ENCODE measurements at places on chromosomes 11 and 22.

DNA sequence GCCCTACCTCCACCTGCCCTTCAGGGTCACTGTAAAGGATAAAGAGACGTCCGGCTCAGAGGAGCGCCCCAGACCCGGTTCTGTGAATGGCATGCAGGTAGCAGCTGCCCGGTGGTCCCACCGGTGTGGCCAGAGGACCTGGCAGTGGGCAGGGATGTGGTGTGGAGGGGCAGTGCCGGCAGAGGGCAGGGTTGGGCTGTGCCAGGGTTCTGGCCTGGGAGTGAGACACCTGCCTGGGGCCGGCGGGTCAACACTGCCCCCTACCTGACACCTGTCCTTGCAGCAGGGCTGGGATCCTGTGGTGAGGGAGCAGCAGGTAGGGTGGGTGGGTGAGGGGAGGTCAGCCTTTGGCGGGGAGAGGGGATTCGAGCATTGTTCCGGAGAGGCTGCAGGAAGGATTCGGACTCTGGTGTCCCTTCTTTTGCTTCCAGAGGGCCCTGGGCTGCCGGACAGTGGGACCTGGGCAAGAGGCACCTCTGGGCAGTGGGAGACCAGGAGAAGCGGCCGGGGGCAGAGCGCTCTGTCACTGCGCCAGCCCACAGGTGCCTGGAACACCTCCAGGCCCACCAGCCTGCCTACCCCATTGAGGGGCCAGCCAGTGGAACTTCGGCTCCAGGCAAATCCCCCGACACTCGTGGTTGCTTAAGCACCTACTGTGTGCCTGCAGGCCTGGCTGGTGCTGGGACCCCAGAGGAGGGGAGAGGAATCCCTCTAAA, 1.6 kb upstream of the PHLDA2 start:
- DNase-seq = peak; percentile 41

- DNase-seq = no peak
Measured at GRCh38 chr11:43392713-43393112, 34.0 kb downstream of the TTC17 start.

DNA sequence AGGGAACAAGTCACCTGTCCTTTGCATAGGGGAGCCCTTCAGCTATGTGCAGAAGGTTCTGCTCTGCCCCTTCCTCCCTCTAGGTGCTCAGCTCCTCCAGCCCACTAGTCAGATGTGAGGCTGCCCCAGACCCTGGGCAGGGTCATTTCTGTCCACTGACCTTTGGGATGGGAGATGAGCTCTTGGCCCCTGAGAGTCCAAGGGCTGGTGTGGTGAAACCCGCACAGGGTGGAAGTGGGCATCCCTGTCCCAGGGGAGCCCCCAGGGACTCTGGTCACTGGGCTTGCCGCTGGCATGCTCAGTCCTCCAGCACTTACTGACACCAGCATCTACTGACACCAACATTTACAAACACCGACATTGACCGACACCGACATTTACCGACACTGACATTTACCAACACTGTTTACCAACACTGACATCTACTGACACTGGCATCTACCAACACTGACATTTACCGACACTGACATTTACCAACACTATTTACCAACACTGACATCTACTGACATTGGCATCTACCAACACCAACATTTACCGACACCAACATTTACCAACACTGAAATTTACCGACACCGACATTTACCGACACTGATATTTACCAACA, 71.9 kb upstream of the PPP6R3 start:
- no peak for DNase-seq

GRCh38 chr11:3817181-3817800, 8.9 kb downstream of the PGAP2 start:
- no peak for DNase-seq

- DNase-seq = no peak
Measured at GRCh38 chr11:6319001-6319703, 1.1 kb downstream of the CAVIN3 start.

DNA sequence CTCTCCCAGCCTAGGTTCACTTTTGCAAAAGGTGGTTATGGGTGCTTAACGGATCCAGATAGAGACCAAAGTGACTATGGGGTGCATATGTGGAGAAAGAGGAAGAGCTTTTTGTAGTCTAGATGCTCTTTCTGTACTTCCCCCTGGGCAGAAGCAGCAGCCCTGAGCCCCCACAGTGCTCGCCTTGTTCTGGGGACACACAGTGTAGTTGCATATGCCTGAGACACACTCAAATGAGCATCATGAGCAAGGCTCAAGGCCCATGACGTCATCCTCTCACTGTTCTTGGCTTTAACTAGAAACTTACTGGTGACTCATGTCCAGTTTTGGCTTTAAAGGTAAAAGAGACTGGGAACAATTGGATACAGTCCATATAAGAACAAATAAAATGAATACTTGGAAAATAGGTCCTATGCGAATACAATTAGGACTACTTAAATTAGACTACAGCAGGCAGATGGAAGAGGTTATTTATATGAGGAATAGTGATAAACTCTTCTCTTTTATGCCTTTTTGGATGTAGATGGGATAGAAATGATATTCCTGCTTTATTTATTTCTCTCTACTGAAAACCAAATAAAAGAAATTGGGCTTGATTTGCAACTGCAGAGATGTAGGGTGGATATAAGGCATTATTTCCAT, 20.1 kb upstream of the PEX26 start:
- no peak for DNase-seq

GRCh38 chr11:9607511-9607899, 34.0 kb downstream of the WEE1 start:
- no peak for DNase-seq

GRCh38 chr11:68031144-68031464, 623 bp downstream of the NDUFS8 start:
- no peak for DNase-seq

DNA sequence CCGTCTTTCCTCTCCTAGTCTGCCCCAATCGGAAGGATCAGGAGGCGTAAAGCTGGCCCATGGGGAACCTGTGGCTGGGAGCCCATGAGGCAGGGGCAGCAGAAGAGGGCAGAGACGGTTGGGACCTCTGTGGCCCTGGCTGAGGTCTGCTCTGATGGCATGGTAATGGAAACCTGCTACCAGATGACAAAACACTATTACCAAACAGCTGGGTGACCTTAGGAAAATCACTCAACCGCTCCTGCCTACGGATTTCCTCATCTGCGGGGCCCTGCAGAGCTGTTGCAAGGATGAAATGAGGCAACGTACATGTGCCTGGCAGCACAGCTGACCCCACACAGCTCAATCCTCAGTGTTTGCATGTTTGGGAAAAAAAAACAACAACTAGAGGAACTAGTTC, 4.6 kb downstream of the AP5B1 start:
- DNase-seq = no peak

DNA sequence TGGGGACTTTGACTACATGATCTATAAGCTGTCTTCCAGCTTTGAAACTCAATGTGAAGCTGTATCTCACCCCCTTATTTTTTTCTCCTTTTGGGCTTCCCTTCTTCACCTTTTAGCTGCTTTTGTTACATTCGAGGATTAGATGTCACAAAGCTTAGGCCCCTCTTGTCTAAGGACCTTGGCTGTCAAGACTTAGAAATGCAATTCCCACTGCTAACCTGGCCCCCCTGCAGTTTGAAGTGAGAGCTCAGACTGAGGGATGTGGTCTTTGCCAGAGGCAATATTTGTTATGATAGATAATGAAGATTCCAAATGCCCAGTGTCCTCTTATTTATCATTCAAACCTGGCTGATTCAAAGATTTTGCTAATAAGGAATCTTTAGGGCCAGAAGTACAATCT, 128.3 kb downstream of the ARL14EP start:
- DNase-seq = no peak

- DNase-seq = no peak
Measured at GRCh38 chr11:116718955-116719501, 53.8 kb downstream of the BUD13 start.

- DNase-seq = no peak
Measured at GRCh38 chr11:62186195-62186594, 3.8 kb upstream of the SCGB1D1 start.

GRCh38 chr11:47400768-47401279, 7.6 kb upstream of the SLC39A13 start:
- peak; percentile 62 for DNase-seq

- DNase-seq = no peak
Measured at GRCh38 chr22:44389181-44389580, 76.4 kb upstream of the SHISAL1 start.

DNA sequence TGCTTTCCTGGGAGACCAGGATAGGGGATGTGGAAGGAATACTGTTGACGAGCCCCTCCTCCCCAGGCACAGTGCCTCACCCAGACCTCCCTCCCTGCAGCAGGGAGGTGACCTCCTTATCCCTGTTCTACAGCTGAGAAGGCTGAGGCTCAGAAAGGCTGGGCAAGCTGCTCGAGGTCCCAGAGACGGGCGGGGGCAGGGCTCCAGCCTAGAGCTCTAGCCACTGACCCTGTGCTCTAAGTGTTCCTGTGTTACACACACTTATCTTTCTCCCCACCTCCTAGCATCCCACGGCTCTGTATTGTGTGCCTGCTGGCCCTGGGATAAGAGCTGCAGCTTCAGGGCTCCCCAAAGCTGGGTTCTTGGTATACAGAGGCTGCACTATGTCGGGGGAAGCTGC, 7.9 kb downstream of the CCDC134 start:
- no peak for DNase-seq

DNA sequence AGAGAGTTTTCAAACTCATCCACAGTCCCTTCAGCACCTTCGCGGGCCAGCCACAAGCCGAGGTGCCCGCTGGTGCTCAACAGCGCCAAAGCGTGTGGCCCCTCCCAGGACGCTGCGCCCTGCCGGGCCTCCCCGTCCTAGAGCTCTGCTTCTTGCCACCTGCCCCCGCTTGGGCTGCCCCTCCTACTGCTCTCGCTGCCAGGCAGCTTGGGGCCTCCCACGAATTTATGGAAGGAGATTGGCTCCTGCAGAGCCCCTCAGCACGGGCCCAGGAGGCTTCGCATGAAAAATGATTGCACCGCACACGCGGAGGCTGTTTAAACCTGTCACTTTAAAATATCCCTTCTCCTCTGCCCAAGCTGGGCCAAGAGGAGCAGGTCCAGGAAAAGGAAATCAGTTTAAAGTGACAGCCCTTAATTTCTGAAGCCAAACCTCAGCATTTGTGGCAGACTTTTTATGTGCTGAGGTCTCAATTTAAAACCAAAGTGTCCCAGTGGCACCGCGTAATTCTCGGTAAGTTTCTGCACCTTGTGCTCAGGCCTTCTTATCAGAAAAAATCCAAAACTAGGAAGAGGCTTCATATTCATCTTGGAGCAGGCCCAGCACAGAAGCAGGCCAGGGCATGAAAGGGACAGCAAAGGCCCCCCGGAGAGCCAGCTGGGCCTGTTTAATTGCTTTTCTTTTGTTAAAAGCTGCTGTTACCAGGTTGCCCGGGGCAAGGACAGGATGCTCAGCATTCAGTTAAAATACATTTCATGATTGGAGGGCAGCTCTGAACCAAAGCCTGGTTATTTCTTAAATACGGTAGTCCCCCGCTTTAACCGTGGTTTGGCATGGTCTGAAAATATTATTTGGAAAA, 303.6 kb downstream of the OPCML start:
- DNase-seq = no peak

DNA sequence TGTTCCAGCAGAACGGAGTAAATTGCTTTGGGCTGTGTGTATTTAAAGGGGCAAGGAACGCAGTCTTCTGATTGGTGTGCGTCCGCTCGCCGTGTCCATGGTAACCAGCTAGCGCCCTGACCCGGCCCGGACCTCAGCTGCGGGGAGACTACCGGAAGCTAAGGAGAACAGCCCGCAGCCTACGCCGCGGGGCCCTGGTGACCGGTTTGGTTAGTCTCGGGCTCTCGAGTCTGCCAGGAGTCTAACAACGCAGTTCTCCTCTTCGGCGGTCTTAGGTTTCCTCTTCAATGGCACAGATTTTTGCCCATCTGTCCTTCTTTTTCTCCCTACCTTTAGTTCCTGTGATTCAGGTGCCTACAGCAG, 3.5 kb upstream of the OR56A3 start:
- no peak for DNase-seq

DNA sequence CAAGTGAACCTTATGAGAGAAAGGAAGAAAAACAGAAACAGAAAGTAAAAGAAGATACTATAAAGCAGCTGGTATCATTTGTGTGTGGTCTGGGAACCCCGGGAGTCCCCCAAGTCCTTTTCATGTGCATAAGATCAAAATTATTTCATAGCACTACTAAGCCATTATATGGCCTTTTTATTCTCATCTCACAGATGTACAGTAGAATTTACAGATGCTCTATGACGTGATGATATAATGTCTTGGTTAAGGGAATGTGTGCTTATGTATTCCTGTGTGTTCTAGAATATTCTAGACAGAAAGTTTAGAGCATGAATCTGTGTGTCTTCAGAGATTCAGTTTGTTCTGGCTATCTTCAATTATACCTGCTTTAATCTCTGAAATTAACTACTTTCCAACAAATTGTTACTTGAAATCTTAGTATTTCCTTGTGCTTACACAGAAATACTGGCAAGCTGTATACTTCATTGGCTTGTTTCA, 8.6 kb upstream of the TPP1 start:
- DNase-seq = no peak

DNA sequence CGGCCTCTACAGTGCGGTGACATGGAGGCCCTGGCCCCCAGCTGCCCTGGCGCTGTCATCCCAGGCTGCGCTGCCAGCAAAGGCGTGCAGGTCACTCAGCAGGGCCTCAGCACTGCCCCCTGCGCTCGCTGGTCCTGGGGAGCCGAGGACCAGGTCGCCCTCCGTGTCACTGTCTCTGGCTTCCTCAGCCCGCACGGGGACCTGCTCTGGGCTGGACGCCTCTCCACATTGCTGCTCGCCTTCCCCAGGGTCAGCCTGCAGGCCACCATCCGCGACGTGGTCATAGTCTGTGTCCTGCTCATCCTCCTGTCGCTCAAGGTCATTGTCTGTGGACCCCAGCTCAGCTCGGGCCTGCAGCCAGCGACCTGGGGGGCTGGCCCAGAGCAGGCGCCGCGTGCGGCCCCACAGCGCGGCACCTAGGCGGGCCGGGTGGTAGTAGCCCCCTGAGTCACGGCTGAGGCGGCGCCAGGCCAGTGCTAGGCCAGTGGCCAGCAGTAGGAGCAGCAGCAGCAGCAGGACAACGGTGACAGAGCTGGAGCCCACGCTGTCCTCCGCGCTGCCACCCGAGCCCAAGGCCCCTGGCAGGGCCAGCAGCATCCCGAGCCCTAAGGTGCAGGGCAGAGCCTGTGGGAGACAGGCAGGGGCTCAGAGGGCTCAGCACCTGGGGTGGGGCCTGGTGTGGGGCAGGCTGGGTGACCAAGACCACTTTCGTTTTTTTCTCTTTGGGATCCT, 1.6 kb downstream of the PTPRCAP start:
- DNase-seq = no peak

DNA sequence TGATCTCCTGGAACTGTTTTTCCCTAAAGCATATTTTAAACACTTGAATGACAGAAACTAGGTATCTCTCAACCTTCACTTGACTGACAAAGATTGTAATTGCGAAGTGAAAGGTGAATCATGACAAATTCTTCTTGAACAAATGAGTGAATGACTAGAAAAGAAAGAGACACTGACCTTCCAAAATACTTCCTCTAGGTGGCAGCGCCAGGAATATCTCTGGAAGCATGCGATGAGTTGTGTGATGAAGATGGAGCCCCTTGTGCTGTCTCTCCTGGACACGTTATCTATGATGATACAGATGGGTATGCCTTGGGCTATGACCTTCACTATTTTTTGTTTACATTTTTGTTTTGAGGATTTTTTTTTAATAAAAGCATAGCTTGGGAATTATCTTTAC, 7.0 kb upstream of the CASP12 start:
- peak; percentile 21 for DNase-seq

GRCh38 chr22:43829904-43830851, 18.1 kb upstream of the EFCAB6 start:
- peak; percentile 41 for DNase-seq

- DNase-seq = no peak
Measured at GRCh38 chr11:111697933-111698371, 68.2 kb downstream of the PPP2R1B start.

Measured in BE2C (cell line).